ENCODE measurements at places on chromosomes 12 and 14.

DNA sequence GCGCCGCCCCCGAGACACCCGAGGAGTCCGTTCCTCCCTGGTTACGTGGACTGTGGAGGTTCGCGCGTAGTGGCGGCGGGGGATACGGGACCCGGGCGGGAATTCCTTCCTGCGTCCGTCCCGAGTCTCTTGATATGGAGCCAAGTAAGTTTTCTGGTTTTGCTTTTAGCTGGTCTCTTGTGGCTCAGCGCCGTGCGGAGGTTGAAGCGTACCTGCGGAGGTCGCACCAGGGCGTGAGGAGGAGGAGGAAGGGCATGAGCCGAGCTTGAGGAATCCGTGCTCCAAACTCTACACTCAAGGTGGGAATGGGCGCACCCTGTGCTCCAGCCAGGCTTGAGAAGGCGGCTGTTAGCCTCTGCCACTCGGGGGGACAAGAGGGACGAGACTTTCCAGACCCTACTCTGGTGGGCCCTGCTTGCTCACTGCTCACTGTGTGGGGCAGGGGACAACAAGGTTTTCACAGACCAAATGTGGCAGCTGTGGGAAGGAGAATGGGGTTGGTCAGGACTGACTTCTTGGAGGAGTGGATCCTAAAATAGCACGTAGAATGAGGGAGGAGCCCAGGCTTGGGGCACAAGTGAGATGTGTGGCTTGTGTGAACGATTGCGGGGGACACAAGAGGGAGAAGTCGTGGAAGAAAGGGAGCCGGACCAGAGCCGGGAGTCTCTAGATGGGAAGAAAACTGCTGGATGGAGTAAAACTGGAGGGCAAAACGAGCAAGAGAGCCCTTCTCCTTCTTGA lies 577 bp downstream of the ATG101 start:
- no peak for DNase-seq

DNA sequence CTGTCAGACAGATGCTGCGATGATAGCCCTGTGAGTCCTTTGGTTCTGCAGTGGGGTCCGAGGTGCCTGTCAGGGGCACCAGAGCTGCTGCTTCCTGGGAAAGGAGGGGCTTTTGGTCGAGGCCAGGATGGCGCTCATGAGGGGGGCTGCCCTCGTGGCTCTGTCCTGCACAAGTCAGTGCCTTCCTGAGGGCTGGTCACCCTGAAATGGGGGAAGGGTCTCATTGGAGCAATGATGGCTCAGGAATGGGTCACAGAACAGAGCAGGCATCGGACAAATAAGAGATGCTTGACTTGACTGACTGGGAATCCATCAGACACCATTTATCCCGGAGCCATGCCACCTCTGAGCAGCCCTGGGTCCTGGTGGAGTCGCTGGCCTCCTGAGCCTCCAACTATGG lies 121.9 kb downstream of the ADGRD1 start:
- no peak for DNase-seq

GRCh38 chr12:779745-780734 lies 27.7 kb downstream of the WNK1 start:
- no peak for DNase-seq

- DNase-seq: no peak
Observed at GRCh38 chr14:77909911-77910310, 110.0 kb downstream of the ADCK1 start.

DNA sequence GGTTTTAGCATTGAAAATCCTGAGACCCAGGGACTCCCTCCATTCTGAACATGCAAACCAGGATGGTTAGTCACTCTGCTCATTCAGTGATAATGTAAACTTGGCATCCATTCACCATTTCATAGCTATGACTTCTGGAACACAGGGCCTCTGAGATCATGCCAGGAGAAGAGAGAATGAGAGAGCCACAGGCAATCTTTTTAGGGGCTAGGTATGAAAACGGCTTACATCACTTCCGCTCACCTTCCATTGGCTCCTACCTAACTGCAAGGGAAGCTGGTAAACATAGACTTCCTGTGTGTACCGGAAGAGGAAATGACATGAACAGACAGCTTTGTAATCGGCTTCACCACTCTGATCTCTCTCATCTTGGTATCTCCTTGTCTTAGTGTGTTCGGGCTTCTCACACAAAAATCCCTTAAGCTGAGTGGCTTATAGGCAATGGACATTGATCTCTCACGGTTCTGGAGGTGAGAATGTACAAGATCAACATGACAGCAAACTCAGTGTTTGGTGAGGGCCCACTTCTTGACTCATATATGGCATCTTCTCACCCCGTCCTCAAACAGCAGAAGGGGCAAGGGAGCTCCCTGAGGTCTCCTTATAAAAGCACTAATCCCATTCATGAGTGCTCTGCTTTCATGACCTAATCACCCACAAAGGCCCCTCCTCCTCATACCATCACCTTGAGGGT lies 465.9 kb upstream of the TBX3 start:
- peak; percentile 16 for DNase-seq

DNA sequence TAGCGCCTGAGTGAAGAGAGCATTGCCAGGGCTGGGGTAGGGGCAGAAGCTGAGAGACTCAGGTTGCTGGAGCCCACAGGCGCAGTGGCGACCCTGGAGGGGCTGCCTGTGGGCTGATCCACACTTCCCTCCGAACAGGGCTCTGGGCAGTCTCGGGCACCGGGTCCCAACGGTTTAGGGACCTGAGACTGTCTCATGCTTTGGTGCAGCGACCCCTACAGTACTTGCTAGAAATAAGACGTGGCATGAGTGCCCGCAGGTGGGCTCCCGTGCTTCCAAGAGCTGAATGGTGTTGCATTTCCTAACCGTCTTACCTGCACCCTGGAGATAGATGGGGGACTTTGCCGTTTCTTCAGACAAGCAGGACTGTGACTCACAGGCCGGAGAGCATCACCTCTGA lies 57.4 kb downstream of the AACS start:
- DNase-seq: no peak

DNA sequence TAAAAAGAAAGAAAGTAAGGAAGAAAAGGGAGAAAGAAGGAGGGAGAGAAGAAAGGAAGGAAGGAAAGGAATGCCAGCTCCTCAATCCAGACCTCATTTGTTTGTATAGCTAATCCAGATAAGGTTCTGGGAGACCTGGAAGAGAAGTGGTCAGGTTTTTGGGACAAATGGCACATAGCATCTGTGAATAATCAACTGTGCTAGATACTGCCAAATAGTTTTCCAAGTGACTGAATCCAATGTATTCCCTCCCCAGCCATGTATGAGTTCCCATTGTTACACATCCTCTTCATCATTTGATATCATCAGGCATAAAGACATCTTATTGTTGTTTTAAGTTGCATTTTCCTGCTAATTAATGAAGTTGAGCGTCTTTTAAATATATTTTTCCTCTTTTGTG lies 18.6 kb upstream of the PTGR2 start:
- DNase-seq: no peak

DNA sequence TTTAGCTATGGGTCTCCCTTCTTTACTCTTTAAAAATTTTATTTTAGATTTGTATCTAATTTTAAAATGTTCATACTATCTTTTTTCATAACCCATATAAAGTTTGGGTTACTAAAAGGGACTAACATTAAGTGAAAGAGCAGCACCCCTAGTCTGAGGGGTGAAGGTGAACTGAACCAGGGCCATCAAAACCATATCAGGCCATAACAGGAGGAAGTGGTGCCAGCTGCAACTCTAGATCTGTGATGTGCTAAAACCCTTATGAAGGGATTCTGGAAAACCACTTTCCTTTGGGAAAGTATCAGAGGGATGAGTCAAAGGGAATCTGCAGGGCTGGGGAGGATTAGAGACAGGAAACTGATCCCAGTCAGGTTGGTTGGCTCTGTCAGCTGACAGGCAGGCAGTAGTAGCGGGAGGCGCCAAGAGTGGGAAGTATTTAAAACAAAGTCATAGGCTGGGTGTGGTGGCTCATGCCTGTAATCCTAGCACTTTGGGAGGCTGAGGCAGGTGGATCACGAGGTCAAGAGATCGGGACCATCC lies 162.5 kb downstream of the PPM1H start:
- peak; percentile 13 for DNase-seq

DNA sequence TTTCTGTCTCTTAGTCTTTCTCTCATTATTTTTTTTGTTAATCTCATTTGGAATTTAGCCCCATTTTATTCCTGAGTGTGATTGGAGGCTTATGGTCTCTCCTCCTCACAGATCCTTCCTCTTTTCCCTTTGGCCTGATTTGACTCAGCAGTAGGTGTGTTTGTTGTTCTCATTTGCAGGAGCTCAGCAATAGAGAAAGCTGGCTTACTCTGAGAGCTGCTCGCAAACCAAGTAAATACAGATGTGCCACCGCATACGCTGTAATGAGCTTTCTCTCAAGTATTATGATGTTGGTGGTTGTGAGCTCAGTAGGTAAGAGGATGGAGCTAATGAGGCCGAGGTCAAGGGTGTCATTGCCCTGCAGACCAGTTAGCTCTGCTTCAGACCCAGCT lies 206.5 kb downstream of the ETV6 start:
- no peak for DNase-seq

DNA sequence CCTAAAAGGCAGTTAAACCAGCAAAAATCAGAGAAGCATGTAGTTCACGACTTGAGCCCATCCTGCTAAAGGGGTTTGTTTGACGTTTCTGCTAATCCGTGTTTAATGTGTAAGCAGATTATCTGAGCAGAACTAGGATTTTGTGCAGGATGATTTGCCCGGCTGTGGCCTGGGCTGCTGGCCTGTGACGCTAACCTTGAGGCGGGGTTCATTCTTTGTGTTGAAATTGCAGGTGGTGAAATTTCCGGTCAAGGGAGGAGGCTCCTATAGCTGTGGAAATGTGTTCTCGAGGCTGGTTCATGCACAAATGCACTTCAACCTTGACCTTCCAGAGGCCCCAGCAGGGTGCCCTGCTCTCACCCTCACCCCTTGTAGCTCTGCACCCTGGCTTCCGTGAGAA lies 63.7 kb downstream of the SLC24A4 start:
- DNase-seq: no peak

GRCh38 chr12:92905258-92905810 lies 23.8 kb downstream of the EEA1 start:
- no peak for DNase-seq

GRCh38 chr12:65996146-65996545 lies 134.4 kb downstream of the LLPH start:
- no peak for DNase-seq

DNA sequence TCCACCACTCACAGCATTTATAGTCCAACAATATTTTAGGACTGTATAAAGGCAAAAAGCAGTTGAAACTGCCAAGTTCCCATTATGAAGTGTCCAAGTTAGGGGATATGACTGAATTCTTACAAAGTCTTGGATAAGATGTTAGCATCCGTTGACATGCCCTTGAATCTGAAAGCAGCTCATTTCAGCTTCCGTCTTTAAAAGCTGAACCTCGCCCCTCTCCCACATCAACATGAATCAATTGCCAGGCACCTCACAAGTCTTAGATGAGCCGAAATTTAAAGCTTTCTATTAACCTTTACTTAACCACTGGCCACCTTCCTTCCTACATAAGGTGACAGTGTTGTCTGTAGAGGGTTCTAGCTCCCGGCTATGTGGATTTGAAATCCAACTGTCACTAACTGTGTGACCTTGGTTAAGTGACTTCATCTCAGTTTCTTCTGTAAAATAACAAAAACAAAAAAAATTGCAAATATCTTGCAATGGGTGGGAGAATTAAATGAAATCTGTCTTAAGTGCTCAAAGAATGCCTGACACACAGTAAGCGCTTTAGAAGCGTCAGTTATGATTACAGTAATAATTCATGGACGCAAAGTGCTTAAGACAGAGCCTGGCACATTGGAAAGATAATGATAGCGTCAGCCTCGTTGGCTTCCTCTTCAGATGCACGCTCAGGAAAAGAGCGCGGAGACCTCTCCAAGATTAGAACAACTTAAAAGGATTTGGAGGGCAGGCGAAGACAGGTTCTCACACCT lies 1.2 kb downstream of the PPP1CC start:
- peak; percentile 70 for DNase-seq

DNA sequence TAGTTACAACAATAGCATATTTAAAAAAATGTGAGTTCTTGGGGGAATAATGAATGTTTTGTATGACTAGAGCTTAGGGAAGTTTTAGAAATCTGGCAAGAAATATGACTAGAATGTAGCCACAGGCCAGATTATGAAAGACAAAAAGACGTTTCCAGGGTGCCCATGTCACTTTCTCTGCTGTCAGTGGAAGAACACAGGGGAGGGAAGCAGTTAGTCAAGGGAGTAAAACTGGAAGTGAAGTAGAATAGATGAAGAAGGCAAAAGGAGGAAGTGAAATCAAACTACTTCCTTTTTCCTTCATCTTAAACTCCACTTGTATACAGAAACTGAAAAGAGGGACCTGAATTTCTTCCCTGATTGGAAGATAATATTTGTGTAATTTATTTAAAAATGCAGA lies 81.2 kb upstream of the ATP2B1 start:
- peak; percentile 82 for DNase-seq

DNA sequence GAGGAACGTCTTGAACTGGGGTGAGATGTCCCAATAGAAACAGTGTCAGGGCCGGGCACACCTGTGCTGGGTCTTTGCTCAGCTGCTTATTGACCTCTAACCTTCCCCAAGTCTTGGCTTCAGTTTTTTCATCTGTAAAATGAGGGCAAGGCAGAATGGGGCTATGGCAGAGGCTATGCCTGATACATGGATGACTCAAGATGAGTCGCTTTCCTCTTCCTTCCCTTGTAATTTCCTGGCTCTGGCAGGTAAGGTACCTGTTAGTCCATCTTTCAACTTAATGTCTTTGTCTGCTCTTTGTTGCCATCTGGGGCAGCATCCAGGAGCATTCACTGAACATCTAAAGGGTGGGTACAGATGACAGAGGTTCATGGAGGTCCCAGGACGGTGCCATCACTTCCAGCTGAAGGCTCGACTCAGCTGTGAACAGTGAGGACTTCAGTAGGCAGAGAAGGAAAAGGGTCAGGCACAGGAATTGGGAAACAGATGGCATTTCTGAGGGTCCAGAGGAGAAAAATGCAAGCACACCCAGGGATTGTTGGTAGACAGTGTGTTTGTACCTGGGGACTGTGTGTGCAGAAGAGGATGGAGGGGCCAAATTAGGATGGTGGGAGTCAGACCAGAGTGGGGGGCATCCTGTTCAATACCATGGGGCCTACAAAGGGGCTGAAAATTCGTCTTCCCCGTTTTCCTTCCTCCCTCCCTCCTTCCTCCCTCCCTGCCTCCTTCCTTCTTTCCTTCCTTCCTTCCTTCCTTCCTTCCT lies 268.3 kb downstream of the VRK1 start:
- DNase-seq: no peak

DNA sequence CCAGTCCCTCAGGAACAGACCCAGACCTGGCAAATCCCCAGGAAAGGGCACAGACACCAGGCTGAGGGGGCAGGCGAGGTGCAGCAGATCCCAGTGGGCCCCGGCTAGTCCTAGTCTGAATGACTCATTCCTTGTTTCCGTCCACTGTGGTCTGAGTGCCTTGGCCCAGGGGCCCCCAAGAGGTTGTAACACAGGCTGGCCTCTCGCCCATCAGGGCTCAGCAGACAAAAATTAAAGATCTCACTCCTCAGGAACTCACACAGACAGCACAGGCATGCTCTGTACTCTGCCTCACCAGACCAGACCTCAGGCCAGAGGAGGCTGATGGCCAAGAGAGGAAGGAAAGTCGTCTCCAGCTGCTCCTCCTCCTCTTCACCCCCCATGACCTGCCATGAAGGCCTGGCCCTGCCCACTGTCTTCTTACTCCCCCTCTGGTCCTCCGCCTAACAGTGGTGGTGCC lies 7.7 kb upstream of the LTBP2 start:
- DNase-seq: peak; percentile 17

GRCh38 chr14:96037891-96038557 lies 1.1 kb upstream of the C14orf132 start:
- DNase-seq: no peak

GRCh38 chr12:104708891-104709290 lies 249.2 kb downstream of the SLC41A2 start:
- DNase-seq: no peak

- no peak for DNase-seq
Observed at GRCh38 chr12:68913682-68914081, 19.3 kb downstream of the CPM start.

- no peak for DNase-seq
Observed at GRCh38 chr14:52977798-52978197, 26.9 kb upstream of the FERMT2 start.

All from OCI-M1 (cell line).